SK-MEL-5 (cell line): ENCODE measurements at places on chromosomes 13 and 19. TPM values are rescaled to one million over a fixed set of nuclear protein-coding genes. Genes with fewer than 3 reads are reported as not detected.

The LIG1 gene
- total RNA-seq, result 31.8 and 36.1 TPM in 2 replicates

GRCh38 chr13:110575322-110576069, 14.0 kb upstream of the RAB20 start:
- DNase-seq, result no peak

DNA sequence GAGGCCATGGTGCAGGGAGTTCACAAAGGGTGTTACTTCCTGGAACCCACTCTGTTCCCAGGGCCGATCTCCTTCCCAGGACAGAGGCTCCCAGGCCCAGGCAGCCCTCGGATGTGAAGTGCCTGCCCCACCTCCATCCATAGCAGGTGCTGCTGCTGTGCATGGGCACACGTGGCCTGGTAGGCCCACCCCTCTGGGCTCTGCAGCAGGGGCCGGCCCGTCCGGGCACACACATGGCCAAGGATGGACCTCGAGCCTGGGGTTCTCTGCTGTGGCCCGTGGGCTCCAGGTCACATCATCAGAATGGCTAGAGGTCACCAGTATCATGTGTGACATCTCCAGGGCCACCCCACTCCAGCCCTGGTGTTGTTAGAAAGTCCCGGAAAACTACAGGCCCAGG, 71.8 kb downstream of the GADD45B start:
- no peak for DNase-seq

DNA sequence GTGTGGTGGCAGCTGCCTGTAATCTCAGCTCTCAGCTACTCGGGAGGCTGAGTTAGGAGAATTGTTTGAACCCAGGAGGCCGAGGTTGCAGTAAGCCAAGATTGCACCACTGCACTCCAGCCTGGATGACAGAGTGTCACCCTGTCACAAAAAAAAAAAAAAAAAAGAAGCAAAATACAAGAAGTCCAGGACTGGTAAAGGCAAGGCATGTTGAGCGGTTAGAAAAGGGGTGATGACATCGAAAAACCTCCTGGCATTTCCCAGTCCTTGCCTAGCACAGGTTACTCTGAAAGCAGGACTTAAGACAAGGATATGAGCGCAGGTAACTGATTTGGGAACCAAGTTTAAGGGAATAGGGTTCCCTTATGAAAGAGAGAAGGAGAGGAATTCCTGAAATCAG, 2.5 kb upstream of the LILRB4 start:
- no peak for DNase-seq

GRCh38 chr13:82565201-82565600, 1317.1 kb downstream of the SLITRK1 start:
- DNase-seq, result no peak

GRCh38 chr13:88107570-88107969, 436.4 kb downstream of the SLITRK5 start:
- DNase-seq, result no peak

- no peak for DNase-seq
Observed at GRCh38 chr19:38837656-38838121, 6.1 kb upstream of the ECH1 start.

GRCh38 chr19:2478756-2479555, 3.0 kb downstream of the GADD45B start:
- no peak for DNase-seq

GRCh38 chr13:90003566-90003965, 1343.9 kb upstream of the MIR17HG start:
- DNase-seq, result no peak

DNA sequence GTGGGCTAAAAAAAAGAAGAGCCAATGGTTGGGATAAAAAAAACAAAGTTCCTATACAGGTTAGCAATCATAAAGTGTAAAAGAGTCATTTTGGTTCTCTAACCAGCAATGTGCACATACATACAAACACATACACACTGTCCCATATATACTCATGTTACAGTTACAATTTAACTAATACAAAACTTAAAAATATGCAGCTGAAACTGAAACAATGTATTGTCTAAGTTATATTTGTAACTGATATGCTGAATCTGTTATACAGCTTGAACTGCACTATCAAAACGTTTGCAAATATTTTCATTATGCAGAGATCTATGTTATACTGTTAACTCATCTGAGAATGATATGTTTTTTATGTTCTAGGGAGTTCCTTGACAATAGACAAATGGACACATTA, 173.7 kb downstream of the KLF12 start:
- no peak for DNase-seq

DNA sequence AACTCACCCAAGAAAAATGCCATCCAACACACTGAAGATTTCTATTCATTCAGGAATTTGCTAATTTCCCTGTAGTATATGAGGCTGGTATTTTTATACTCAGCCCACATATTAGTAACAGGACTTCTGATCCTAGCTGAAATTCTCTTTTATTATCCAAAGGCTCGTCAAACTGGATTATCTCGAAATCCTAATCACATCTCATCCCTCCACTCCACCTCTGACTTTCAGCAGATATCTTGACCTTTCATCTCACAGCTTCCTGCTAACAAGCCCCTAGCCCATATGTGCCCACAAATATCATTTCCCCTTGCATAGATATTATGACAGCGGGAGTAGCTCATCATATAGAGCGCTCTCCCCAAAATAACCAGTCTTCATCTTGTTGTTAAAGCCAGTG, 279.7 kb downstream of the FGF14 start:
- DNase-seq, result no peak

GRCh38 chr13:72851678-72852014, 69.7 kb downstream of the PIBF1 start:
- no peak for DNase-seq

- no peak for DNase-seq
Observed at GRCh38 chr13:109628251-109628699, 158.1 kb downstream of the IRS2 start.

DNA sequence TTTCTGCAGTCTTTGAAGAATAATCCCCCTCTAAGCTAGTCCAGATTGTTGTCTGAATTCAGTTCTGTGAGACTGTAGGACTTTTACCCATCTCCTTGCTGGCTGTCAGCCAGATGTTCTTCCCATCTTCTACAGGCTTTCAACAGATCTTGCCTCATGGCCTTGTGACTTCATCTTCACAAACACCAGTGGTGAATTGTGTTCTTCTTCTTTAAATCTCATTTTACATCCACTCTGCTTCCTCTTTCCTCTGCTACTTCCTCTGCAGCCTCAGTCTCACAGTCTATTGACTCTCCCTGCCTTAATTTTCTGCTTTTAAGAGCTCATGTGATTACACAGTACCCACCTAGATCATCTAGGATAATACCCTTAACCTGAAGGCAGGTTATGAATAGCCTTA, 859.0 kb upstream of the SLITRK1 start:
- no peak for DNase-seq

DNA sequence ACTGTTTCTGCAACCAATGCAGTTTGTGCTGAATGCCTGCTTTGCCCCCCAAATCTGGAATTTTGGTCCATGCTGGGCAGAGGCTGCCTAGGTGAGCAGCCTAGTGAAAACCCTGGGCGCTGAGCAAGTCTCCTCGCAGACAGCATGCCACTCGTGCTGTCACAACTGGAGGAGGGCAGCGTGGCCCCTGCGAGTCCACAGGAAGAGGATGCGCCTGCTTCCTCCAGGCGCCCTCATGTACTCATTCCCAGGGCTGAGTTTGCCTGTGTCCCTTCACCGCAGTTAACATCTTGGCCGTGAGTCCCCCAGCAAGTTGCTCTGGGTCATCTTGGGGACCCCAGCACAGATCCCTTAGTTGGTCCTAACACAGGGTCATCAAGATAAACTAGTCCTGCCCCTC, 26.2 kb upstream of the TMEM160 start:
- no peak for DNase-seq
